ENCODE measurements at places on chromosomes 3 and 15.
A peak's percentile ranks its signal among the peaks of the same experiment; 100 is the strongest.

DNA sequence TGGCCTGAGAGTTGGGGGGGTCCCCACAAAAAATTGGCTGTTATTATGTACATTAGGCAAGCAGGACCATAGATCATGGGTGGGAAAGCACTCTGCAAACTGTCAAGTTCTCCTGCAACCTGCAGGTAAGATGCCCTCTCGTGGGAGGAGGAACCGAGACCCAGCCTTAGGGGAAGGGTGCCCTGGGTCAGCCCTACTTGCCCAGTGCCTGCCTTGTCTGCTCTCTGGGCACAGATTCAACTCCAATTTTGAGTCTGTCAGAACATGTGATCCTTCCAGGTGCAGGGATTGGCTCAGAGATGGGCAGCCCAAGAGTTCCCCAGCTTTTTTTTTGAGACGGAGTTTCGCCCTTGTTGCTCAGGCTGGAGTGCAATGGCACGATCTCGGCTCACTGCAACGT lies 99.2 kb downstream of the PLXNA1 start:
- DNase-seq = no peak

DNA sequence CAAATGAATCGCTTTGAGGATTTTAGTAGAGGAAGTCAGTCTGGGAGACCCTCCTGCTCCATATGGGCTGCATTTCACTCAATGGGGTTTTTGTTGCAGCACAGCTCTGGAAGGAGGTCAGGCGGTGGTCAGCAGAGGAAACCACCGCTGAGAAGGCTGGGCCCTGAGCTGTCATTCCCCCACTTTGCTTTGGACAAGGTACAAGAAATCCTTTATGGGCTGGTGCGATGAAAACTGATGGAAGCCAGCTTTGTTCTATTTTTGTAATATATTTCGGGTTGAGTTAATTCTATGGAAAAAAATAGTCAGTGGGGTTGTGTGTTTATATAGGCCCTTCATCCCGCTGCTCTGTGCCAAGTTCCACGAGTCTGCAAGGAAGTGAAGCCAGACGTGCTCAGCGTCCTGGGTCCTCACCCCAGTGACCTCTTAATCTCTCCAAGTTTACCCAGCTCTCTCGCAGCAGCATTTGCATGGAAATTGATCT lies 157.1 kb upstream of the TMC3 start:
- DNase-seq = peak; percentile 4

DNA sequence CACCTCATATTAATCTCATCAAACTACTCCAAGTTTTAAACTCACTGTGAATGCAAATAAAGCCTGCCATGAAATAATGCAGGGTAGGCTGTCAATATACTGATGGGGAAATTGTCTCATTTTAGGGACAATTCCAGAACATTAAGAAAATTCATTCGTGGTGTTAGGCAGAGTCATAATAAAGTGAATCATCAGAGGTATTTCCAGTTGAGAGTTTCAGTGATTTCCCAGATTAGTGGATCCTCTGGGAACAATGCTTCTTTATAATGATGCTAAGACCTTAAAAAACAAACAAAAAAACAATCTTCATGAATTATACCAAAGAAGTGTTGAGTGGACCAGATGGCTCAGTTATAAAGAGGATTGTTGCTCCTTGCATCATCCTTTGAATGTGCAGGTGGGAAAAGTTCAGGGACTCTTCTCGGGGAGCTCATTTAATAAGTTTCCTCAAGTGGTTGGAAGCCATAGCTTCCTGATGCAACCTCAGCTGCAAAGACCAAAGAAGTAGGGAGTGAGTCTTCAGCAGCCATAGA lies 360.9 kb upstream of the TRIM42 start:
- DNase-seq = no peak

GRCh38 chr3:37546876-37547275 lies 314.8 kb upstream of the CTDSPL start:
- peak; percentile 36 for DNase-seq

GRCh38 chr3:189195302-189195701 lies 23.5 kb downstream of the TPRG1 start:
- peak; percentile 20 for DNase-seq

GRCh38 chr15:91047545-91048199 lies 25.3 kb upstream of the VPS33B start:
- DNase-seq = peak; percentile 6

DNA sequence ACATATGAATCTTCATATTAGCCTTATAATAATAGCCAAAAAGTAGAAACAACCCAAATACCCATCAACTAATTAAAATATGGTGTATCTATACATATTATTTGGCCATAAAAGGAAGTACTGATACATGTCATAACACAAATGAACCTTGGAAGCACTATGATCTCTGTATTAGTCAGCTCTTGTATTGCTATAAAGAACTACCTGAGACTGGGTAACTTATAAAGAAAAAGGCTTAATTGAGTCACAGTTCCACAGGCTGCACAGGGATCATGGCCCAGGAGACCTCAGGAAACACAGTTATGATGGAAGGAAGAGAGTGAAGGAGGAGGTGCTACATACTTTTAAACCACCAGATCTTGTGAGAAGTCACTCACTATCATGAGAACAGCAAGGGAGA lies 16.0 kb upstream of the CCR2 start:
- DNase-seq = no peak

- DNase-seq = no peak
These were observed 186.7 kb downstream of the UACA start for GRCh38 chr15:70576696-70577095.

GRCh38 chr15:80496096-80496495 lies 91.9 kb downstream of the ARNT2 start:
- DNase-seq = no peak

GRCh38 chr3:74842649-74843048 lies 228.2 kb upstream of the CNTN3 start:
- no peak for DNase-seq

GRCh38 chr3:53646723-53647122 lies 152.3 kb downstream of the CACNA1D start:
- DNase-seq = no peak

- DNase-seq = no peak
These were observed 3.3 kb downstream of the CHAC1 start for GRCh38 chr15:40956541-40956982.

- no peak for DNase-seq
These were observed 504.4 kb downstream of the GABRG3 start for GRCh38 chr15:27475395-27475794.

DNA sequence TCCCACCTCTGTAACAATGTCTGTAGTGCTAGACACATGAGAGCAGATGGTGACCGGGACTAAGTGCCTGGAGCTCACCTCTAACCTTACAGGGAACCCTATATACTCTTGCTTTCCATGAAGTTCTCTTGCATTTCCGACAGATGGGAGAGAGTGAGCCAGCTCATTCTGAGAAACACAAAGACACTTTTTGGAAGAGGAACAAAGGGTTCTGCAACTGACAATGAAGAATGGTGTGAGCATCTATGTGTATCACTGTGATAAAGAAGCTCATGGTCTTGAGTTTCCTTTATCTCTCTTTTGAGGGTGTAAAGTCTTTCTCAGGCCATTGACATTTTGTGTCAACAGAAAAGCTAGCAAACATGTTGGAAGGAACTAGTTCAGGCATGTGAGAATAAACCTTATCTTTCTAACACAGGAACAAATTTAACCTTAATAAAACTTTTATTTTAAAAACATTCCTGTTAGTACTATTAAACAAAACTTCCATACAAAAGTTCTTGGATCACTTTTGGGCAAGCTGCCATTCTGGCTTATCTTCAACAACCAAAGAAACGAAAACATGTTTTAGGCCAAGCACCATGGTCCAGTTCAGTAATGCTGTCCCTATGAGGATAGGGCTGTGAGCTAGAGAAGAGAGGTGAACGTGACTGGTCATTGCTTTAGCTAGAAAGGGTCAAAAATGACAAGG lies 142.7 kb downstream of the THRB start:
- DNase-seq = no peak

DNA sequence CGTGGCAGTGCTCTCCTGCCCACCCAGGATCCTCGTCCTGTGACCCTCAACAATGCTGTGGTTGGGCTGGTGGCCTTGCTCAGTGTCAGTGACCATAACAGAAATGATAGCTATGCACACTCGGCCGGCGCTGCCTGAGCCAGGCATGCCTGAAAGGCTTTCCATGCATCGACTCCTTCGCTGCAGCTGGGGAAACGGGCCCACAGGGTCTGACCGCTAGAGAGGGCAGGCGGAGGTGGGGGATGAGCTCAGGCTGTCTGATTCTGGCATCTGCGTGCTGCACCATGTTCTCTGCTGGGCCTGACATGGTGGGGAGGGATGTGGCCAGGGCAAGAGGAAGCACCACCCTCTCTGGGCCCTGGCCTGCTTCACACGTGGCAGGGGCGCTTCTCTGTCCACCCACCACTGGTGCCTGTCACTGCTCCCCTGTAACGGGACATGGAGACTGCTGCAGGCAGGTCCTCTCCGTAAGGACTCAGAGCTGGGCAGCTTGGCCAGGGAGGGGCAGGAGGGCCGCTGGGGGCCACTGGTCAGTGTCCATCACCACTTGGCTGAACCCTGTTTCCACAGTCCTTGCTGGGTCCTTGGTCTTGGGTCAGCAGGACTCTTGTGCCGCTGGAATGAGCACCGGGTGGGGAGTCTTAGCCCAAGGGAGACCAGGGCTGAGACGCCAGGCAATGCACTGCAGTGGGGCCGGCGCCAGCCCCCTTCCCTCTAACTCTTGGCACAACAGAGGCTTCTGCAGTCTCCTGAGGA lies 64.1 kb upstream of the RPL32 start:
- no peak for DNase-seq

GRCh38 chr3:136093771-136094170 lies 102.4 kb downstream of the MSL2 start:
- DNase-seq = no peak

GRCh38 chr3:69079269-69080159 lies 651 bp downstream of the UBA3 start:
- peak; percentile 33 for DNase-seq

DNA sequence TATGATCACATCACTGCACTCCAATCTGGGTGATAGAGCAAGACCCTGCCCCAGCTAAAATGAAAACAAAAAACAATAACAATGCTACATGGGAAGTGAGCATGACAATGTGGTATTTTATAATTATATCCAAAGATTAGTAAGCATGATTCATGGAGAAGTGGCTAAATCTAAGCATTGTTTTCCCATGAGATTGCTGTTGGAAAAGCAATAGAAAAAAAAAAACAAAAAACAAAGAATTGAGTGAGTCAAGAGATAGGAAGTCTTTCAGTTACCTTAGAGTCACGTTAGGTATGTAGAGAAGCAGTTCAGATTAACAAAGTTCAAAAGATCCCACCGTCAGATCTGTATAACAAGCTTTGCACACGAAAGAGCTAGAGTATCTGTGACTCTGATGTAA lies 210.3 kb upstream of the CNTN6 start:
- no peak for DNase-seq

DNA sequence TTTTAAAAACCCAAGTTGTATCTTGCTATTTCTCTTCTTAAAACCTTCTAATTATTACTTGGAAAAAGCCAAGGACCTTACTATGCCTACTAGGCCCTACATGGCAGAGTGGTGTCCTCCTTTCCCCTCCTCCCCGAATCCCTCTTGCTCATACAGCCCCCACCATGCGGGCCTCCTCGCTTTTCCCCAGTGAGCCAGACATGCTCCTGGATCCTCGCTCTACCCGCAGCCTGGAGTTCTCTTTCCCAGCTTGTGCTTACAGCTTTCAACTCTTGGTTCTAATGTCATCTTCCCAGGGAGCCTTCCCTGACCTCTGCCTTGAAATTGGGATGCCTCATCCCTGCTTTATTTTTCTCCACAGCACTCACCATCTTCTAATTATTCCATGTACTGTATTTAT lies 111.8 kb upstream of the TLE3 start:
- DNase-seq = no peak

DNA sequence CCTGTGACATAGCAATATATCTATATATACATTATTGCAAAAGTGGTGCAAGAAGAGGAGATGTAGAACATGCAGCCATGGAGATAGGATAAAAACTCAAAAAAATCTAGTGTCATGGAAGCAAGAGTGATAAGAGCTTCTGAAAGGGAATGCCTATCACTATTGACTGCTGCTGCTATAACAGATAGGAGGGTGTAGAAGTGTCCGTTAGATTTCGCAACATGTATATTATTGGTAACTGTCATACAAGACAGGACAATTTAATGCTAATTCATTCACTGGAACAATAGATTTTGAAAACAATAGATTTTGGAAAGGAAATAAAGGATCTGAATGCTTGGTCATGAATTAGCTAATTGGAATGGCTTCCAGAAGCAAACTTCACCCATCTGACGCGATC lies 224.5 kb downstream of the ZNF385D start:
- DNase-seq = no peak

DNA sequence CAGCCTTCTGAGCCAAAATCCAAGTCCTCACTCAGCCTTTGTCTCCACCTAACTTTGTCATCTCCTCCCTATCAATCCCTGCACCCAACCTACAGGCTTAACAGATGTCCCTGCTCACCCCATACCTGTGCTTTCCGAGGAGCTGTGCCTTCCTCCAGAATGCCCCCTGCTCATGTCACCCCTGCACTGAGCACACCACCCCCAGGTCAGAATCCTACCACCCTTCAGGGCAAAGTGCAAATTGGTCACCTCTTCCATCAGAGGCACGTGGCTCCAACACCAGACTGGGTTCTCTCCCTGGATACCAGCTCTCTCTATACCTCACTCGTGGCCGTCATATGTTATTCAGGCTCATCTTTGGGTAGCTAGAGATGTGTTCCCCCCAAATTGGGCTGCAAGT lies 29.8 kb downstream of the HOMER2 start:
- DNase-seq = no peak

GRCh38 chr3:134790065-134790464 lies 5.0 kb upstream of the EPHB1 start:
- no peak for DNase-seq

- DNase-seq = peak; percentile 25
These were observed 930.2 kb upstream of the ALCAM start for GRCh38 chr3:104436506-104436905.

- no peak for DNase-seq
These were observed 37.7 kb upstream of the PRR20G start for GRCh38 chr3:127325629-127325961.

DNA sequence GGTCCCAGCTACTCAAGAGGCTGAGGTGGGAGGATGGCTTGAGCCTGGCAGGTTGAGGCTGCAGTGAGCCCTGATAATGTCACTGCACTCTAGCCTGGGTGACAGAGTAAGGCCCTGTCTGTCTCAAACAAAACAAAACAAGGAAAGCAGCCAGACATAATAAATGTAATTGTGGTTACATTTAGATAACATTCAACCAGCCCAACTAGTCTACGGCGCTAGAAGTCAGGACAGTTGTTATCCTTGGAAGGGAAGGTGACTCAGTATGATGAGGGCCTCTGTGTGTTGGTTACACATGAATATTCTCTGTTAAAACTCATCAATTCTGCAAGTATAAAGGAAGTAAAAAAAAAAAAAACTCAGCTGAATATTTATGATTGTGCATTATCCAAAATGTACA lies 27.0 kb upstream of the CSPG5 start:
- DNase-seq = peak; percentile 58

All from ELR (cell line).